A549 (cell line): ENCODE measurements at places on chromosomes 3 and 15.
A peak's percentile ranks its signal among the peaks of the same experiment; 100 is the strongest.

DNA sequence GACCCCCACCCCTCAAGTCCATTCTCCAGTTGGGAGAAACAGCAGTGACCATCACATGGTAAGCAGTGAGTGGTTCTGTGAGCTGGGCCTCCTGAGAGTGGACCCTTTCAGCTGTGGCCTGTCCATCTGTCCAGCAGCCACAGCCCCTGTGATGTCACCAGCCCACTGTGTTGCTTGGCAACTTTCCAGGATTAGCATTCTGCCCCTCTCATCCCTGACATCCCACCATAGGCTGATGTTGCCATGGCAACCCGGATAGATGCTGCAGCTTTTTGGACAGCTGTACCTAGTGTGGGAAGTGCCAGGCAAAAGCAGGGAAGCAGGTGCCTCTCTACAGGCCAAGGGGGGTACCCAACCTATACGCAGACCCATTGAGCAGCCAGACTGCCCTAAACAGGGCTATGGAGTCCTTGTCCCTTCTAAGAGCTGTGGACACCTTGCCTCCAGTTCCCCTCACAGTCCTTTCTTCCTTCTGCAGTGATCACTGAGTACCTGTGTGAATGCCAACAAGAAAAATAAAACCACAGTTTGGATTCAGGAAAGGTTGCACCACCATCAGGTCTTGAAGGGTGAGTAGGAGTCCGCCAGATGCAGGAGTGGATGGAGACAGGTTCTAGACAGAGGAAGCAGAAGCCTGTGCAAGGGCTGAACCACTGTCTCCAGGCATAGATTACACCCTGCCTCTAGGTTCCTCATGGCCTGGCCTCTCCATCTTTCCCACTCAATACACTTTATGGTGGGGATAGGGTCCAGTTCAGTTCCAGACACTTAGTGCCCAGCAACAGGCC, at the start of gene DNAH1:
DNAH1 (plus strand) TSS at position 343 of the 788 bp plus-strand sequence. CDS start 6,124 bp downstream, outside the sequence.
- DNase-seq: no peak

DNA sequence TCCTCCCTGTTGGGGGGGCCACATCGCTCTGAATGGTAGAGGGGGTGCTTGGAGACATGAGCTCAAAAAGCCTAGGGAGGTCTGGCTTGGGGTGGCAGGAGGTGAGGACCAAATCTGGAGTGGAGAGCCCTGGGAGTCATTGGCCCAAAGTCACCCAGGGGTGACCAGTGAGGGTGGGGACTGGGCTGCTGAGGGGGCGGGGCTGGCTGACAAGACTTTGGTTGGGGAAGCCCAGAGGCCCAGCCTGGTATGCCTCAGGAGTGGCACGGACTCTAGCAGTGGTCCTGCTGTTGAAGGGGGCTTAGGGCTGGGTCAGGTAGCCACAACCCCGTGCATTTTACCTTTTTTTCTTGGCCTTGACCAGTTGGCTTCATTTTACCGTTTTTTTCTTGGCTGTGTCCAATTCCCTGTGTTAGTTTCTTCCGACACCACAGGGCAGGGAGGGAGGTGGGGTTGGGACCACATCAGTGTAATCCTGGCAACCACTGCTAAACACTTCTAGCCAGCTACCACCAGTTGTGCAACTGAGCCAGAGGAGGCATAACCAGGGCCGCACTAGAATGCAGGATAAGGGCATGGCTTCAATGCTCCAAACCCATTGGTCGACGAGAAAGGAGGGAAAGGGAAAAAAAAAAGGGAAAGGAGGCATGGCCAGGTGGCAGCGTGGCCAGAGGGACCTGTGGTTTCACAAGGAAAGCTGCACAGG, 105.3 kb upstream of the C2CD4B start:
- DNase-seq: no peak

GRCh38 chr15:38662033-38662802, 97.6 kb upstream of the RASGRP1 start:
- DNase-seq: no peak

DNA sequence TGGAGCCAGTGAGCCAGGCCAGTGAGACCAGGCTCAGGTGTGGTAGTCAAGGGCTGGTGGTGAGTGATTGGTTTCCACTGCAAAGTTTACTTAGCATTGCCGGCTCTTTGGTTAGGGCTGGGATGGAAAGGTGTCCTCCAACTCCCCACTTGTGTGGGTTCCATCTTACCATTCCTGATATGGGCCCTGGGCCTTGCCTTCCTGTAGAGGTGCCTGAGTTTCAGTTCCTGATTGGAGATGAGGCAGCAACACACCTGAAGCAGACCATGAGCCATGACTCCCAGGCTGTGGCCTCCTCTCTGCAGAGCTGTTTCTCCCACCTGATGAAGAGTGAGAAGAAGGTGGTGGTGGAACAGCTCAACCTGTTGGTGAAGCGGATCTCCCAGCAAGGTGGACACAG, 3.1 kb downstream of the MPI start:
- no peak for DNase-seq

GRCh38 chr3:123367467-123368154, 81.3 kb downstream of the ADCY5 start:
- DNase-seq: no peak

- DNase-seq: no peak
Measured at GRCh38 chr15:41499109-41499851, 5.6 kb downstream of the ITPKA start.

- DNase-seq: no peak
Measured at GRCh38 chr15:68801572-68802148, 19.0 kb downstream of the ANP32A start.

- DNase-seq: peak; percentile 21
Measured at GRCh38 chr3:106332884-106333283, 464.1 kb upstream of the CBLB start.

GRCh38 chr15:84001037-84001436, 234.5 kb upstream of the GOLGA6L4 start:
- DNase-seq: no peak

DNA sequence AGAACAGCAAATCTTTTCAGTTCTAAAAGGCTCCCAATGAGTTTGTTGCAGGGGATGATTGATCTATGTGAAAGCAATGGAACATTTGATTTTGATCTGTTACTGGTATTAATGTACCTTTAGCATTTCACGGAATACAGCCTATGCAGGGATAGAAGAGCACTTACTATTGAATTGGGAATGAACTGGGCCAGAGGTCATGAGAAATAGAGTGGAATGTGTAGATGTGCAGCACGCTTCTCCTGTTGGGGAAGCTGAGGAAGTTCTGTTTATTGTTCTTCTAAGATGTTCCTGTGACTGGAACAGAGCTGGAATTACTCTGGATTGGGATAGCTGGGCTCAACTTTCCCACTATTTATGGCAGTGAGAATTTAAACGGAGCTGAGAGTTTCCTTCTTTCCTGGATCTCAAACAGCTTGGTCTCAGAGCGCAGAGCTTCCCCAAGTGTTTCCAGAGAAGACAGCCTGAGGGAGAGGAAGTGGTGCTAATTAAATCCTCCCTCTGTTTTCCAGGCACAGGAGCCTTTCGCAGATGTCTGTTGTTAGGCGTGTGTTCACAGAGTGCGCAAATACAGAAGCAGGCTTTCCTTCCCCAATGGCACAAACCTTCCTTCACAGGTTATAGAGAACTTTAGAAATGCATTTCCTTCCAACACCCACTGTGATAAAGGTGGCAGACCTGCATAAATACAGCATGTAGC, 32.5 kb downstream of the TPRG1 start:
- DNase-seq: no peak

DNA sequence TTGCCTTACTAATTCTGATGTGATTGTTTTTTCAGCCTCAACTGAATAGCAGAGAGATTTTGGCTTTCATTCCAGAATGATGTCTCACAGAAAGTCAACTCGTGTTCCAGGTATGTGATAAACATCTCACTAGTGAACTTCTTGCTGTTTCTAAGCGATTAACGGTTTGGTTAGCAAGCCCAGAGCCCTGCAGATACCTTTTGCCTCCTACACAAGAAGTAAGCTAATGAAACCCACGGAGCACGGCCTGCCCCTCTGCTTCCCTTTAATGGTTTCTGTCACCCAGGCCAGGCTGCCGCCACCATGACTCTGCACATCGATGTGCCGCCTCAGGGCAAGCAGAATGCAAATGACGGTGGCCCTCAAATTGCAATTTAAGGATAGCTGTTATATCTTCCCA, 155.9 kb upstream of the ICE2 start:
- DNase-seq: no peak

DNA sequence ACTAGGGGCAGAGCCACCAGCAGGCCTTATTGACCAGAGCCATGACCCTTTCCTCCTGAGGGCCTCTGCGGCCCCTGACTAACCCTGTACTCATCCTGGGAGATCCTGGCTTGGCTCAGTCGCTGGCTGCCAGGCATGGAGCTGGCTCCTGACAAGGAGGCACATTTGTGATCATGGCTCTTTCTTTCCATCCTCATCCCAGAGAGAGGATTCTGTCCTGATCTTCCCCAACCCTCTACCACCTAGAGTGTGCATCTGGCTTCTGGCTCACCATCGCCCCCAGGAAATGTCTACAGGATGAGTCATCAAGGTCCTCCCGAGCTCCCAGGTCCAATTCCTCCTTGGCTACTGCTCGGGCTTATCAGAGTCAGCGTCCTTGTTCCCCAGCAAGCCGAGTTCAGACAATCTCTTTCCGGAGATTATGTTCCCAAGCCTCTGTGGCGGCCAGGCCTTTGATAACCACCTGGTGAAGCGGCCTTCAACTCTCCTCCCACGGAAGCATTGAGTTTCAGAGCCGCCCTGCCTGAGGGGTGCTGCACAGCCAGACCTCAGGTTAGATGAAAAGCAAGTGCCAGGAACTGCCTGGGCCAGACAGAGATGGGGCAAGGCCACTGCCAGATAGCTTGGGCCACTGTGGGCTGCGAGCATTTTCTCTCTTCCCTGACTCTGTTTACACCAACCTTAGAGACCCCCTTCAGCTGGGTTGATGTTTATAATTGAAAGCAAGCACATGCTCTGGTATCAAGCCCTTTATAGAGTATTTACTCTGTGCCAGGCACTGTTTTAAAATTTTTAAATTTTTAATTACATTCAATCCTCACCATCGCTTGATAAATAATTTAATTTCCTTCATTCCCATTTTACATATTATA, 44.3 kb upstream of the MRPS22 start:
- peak; percentile 61 for DNase-seq

DNA sequence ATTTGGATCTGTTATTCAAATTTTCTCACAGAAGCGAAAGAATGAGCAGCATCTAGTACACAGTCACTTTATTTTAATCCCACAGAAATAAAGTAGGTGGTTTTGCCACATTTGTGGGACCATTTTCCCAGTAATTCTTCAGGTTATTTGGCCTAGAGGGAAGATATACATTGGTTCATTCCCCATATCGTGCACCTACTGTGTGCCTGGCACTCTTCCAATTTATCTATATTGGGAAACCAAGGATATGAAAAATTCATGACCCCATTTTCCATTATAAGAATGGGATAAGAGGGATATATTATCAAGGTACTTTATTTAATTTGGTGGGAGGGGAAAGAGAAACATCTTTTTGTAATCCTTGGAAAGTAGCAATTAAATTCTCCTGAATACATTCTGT, 35.1 kb downstream of the TRIP4 start:
- no peak for DNase-seq

- no peak for DNase-seq
Measured at GRCh38 chr3:100108464-100109079, 5.7 kb downstream of the FILIP1L start.

DNA sequence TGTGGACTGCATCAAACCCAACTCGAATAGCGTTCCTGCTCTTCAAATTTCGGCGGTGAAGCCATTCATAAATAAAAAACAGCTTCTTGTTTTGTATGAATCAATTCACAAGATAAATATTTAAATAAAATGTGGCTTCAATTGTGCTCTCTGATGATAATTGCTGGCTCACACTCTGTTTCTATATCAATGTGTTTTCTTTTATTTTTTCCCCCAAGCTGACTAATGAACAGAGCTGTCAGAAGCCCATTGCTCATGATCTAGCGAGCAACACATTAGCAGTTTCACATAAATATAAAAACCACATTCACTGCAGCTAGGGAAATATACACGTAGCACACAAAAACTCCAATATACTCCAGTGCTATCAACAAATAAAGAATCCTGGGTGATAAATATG, 45.0 kb upstream of the FOXP1 start:
- no peak for DNase-seq

- no peak for DNase-seq
Measured at GRCh38 chr15:83734487-83734886, 80.6 kb downstream of the ADAMTSL3 start.

DNA sequence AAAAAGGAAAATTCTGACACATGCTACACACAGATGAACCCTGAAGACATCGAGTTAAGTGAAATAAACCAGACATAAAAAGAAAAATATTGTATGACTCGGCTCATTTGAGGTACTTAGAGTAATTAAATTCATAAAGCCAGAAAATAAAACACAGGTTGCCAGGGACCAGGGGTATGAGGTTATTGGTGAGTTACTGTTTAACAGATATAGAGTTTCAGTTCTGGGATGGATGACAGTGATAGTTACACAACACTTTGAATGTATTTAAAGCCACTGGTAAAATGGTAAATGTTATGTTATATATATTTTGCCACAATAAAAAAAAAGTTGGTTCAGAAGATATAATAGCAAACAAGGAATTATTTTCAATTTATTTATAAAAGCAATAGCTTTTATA, 436.1 kb upstream of the WNT5A start:
- DNase-seq: no peak

DNA sequence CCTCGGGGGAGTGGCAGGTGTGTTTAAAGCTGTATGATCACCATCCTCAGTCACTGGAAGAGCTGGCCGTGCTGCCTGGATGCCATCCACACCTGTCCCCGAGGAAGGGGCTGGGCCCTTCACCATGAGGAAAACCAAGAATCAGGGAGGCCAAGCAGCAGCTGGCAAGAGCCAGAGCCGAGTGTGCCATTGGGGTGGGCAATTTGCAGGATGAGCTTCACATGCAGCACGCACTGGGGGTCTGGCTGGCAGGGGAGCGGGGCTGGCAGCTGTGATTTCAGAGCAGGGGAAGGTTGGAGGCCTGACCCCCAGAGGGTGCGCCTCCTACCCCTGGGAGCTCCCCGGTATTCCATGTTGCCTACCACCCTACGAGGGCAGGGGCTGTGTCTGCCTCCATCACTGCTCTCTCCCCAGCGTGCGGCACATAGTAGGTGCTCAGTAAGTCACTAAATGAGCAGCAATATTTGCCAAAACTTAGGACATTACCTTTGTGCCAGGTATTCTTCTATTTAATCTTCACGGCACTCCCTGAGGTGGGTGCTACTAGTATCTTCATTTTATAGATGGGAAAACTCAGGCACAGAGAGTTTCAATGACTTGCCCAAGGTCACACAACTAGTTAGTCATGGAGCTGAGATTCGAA, 30.3 kb upstream of the IQSEC1 start:
- DNase-seq: no peak

GRCh38 chr3:192303235-192303634, 424.1 kb downstream of the FGF12 start:
- no peak for DNase-seq

- DNase-seq: no peak
Measured at GRCh38 chr3:126677862-126678503, 23.1 kb upstream of the TXNRD3 start.

GRCh38 chr15:25706176-25706955, 156.8 kb downstream of the ATP10A start:
- DNase-seq: no peak

DNA sequence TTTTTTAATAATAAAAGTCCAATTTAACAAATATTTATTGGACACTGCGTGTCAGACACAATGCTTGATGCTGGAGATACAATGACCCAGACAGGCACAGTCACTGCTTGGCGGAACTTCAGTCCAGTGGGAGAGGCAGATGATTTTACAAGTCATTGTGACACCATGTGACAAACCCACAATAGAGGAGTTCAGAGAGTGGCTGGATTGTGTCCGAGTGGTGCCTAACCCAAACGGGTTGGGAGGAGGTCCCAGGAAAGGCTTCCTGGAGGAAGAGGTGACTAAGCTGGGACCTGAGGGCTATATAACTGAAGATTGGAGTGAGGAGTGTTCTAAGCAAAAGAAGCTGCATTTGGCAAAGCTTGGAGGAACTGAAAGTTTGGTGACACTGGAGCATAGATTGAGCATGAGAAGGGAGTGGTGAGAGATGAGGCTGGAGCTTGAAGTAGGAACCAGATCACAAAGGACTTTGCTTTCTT, 41.4 kb downstream of the CRTC3 start:
- DNase-seq: no peak
